ENCODE measurements at places on chromosomes 5 and 9.
A peak's percentile ranks its signal among the peaks of the same experiment; 100 is the strongest.

DNA sequence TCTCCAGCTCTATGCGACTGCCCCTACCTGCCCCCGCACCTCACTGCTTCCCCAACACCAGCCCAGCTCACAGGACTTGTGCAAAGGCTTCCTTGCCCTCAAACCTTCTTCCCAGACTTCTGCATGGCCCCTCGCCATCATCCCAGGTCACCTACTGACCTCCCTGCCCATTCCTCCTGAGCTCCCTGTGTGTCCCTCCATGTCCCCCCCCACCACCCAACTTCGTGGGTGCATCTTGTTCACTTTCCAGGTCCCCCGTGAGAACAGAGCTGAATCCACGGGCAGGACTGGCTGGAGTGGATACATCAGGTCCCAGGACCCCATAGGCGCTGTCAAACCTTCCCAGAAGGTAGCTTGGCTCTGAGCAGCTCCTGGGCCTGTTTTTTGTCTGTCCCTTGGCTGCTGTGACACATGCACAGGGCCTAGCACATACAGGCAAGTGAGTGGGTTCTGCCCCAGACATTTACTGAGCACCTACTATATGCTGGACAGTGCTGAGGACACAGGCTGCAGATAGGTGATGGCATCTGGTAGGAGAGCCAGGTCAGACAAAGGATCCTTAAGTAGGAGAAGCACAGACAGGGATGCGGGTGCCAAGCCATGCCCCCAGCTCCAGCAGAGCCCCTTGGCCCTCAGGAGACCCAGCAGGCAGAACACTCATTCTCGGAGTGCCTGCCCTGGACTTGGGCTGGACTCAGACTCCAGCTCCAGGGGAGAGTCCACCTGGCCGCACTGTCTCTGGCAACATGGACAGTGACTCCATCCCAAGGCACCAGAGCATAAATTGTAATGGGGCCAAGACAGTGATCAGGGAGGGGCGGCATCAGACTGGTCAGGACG, 15.0 kb downstream of the NINJ1 start:
- no peak for DNase-seq

DNA sequence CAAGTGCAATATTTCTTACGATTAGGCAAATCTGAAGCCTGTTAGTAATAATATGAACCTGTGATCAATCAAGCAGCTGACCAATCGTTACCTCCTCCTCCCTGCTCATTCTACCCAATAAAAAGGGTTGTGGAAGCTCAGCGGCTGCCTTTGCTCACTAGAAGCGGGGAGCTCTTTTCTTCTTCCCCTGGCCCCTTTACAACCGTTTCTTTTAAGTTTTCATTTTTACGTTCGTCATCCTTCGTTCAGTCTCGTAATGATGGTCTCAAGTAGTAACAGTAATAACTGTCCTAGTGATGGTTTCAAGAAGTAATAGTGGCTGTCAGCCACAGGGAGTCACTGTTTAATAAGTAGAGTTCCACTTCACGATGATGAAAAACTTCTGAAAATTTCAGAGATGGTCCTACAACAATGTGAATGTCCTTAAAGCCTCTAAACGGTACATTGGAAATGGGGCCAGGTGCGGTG, 6.2 kb downstream of the UGT3A2 start:
- no peak for DNase-seq

GRCh38 chr9:124000161-124000783, 11.3 kb upstream of the LHX2 start:
- DNase-seq, result no peak

- DNase-seq, result no peak
Measured at GRCh38 chr9:130268521-130269211, 3.1 kb downstream of the HMCN2 start.

- no peak for DNase-seq
Measured at GRCh38 chr9:114431770-114432169, 44.0 kb upstream of the AKNA start.

DNA sequence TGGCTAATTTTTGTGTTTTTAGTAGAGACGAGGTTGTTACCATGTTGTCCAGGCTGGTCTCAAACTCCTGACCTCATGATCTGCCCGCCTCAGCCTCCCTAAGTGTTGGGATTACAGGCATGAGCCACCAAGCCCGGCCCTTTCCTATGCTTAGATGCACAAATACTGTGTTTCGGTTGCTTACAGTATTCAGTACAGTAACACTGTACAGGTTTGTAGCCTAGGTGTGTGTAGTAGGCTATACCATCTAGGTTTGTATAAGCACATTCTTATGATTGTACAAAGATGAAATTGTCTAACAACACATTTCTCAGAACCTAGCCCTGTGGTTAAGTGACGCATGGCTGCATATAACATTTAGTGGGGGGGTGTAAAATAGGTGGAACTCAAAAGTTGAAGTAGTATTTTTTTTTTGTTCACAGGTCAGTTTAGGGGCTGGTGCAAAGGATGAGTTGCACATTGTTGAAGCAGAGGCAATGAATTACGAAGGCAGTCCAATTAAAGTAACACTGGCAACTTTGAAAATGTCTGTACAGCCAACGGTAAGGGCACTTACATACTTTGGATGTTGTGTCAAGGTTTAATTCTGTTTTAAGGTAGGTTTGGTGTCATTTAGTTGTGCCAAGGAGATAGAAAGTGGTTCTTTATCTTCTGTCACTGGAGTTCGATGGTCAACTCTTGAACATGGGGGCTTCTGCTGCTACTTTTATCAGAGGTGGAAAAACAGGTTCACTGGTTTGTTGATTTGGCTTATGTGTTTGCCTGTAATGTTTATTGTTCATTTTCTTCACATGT, 3.4 kb downstream of the NPM1 start:
- DNase-seq, result no peak

- no peak for DNase-seq
Measured at GRCh38 chr9:85302938-85303756, 438.6 kb downstream of the AGTPBP1 start.

GRCh38 chr9:80952363-80952922, 736.9 kb downstream of the TLE1 start:
- no peak for DNase-seq

GRCh38 chr5:16628376-16628775, 11.6 kb upstream of the RETREG1 start:
- DNase-seq, result no peak

DNA sequence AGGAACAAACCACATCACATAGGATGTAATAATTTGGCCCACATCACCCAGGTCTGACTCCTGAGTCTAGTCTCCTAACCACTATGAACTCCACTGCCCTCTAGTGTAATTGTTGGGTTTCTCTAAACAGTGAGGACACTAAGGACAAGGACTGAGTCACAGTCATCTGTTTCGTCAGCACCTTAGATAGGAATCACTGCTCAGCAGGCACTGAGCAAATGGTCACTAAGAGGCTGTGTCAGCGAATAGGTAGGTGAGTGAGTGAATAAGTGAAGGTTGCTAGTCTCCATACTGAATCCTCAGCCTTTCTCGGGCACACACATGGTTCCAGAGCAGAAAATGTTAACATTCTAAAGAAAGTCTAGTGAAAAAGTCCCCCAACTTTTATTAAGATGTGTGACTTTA, 278.6 kb downstream of the SPOCK1 start:
- peak; percentile 31 for DNase-seq

Measured in GM10248 (cell line).